ENCODE measurements at places on chromosomes 1 and 21.

DNA sequence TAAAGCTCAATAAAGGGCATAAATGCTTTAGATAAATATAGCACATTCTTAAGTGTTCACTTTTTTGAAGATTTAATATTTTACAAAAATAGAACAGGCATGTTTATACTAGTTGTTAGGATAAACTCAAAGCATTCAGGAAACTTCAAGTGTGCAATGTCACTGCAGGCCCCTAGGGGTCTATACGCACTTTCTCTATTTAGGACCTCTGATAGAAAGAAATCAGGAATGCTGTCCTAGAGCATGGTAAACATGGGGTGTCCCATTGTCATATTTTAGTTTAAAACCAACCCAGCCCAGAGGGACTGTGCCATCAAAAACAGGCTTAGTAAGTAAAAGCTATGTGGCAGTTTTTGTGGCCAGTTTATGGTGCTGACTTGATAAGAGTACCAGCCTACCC, 102.2 kb downstream of the BARHL2 start:
- no peak for DNase-seq

DNA sequence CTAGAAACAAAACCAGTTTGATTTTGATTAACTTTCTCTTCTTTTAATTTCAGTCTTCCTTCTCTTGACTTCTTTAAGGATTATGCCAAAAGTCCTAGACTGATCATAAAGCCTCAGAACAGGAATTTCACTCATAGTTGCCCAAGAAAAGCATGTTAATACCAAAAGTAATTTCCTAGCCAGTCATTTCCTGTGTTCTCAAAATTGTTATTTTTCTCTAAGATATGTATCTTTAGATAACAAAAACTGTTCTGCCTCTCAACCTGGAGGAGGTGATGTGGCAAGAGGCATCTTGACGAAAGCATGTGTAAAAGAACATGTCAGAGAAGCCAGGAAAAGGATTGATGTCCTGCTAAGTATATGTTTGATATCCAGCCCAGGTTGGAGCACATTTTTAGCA, 78.0 kb upstream of the IPO9 start:
- peak; percentile 76 for DNase-seq

DNA sequence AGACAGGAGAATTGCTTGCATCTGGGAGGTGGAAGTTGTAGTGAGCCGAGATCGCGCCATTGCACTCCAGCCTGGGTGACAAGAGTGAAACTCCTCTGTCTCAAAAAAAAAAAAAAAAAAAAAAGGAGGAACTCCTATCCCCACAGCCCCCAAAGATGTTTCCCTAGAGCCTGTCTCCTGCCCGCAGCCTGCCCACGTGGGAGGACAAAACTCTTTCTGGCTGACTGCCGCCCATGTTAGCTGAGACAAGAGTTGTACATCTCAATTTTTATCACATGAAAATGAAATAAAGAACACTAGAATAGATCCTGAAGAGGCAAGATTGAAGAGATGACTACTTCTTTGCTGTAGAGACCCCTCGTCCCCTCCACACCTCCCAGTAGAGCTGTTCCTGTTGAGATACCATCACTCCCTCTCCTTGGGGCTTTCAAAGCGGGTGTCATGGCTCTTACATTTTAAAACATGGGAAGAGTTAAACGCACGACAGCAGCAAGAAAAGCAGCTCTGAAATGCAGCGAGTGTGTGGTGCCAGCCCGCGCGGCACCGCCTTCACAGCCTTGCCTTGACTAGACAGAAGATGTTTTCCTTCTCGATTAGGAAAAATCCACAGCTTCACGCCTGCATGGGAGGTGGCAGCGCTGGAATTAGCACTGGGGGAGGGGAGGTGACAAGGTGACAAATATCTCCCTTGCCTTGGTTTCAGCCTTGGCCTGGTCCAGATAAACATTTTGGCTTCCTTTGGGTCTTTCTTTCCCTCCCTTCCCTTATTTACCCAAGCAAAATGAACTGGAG, 253.4 kb upstream of the CSF3R start:
- DNase-seq: no peak

GRCh38 chr1:93961906-93962305, 52.7 kb upstream of the GCLM start:
- DNase-seq: no peak

GRCh38 chr1:11227106-11228077, 35.0 kb downstream of the MTOR start:
- no peak for DNase-seq

DNA sequence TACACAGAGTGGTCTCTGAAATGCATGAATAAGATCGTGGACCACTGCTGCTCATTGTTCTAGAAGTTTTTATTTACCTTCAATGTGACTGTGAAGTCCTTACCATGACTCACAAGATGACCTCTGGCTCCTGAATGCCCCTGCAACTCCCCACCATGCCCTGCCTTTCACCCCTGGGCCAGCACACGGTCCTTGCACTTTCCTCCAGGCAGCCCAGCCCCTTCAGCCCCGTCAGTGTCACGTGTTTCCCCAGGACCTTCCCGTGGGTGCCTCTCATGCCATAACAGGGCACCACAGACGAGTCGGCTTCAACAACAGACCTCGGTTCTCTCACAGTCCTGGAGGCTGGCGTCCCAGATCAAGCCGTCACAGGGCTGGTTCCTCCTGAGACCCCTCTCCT, 62.1 kb downstream of the B3GALT5 start:
- no peak for DNase-seq

DNA sequence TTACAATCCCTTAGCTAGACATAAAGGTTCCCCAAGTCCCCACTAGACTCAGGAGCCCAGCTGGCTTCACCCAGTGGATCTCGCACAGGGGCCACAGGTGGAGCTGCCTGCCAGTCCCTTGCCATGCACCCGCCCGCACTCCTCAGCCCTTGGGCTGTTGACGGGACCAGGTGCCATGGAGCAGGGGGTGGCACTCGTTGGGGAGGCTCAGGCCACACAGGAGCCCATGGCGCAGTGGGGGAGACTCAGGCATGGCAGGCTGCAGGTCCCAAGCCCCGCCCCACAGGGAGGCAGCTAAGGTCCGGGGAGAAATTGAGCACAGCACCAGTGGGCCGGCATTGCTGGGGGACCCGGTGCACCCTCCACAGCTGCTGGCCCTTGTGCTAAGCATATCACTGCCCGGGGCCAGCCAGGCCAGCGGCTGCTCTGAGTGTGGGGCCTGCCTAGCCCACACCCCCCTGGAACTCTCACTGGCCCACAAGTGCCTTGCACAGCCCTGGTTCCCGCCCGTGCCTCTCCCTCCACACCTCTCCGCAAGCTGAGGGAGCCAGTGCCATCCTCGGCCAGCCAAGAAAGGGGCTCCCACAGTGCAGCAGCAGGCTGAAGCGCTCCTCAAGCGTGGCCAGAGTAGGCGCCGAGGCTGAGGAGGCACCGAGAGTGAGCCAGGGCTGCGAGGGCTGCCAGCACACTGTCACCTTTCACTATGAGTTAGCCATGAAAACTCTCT, 117.8 kb downstream of the LIPI start:
- DNase-seq: no peak

- no peak for DNase-seq
Observed at GRCh38 chr1:147549526-147549925, 8.2 kb downstream of the BCL9 start.

- no peak for DNase-seq
Observed at GRCh38 chr1:25037174-25038074, 107.3 kb upstream of the RUNX3 start.

DNA sequence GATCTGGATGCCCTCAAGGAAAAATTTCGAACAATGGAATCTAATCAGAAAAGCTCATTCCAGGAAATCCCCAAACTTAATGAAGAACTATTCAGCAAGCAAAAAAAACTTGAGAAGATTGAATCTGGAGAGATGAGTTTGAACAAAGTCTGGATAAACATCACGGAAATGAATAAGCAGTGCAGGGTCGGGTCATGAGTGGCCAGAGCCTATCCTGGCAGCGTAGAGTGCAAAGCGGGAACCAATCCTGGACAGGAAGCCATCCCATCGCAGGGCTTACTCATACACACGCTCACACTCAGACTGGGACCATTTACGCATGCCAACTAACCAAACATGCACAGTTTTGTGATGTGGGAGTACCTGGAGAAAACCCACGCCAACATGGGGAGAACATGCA, 43.1 kb downstream of the ZMYM1 start:
- no peak for DNase-seq

- no peak for DNase-seq
Observed at GRCh38 chr1:217089361-217090014, 366.3 kb upstream of the ESRRG start.

GRCh38 chr1:156929596-156930238, 9.3 kb downstream of the LRRC71 start:
- DNase-seq: no peak

DNA sequence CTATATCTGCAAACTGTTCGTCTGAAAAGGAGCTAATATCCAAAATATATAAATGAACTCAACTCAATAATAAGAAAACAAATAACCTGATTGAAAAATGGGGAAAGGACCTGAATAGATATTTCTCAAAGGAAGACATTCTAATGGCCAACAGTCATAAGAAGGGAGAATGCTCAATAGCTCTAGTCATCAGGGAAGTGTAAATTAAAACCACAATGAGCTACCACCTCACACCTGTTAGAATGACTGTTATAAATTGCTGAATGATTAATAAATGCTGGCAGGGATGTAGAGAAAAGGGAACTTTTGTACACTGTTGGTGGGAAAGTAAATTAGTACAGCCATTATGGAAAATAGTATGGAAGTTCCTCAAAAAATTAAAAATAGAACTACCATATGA, 21.2 kb upstream of the C1orf115 start:
- DNase-seq: no peak

DNA sequence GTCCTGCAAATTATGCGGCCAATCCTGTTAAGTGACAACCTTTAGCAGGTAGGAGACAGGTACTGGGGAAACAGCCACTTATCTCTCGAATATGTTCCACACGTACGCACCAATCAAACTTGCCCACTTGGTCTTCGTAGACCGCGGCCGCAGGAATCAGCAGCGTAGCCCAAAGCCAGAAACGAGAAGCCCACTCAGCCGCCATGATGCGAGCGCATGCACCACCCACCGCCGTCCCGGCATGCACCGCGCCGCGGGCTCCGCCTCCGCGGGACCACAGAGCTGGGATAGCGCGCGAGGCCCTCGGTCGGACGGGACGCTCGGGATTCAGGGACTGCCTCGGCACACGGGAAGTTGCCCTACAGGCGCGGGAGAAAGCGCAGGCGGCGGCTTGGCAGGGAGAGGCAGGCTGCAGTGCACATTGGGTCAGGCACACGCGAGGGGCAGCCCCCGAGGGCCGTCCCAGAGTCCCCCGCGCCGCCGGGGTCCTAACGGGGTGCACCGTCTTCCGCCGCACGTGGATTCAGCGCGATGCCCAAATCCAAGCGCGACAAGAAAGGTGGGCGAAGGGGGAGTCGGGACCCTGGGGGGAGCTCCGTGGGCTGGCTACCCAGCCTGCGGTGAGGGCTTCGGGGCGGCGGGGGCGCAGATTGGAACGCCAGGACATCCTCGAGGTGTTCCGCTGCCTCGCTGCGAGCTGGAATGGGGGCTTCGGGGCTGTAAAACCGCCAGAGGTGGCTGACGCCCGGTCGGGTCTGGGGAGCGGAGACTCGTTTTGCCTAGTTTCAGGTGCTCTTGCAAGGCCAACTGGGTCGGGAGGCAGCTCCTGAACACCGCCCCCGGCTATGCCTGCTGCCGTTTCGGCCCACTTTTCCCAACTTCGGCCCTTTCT, at the start of the genes EMC1 and MRTO4:
TSS of gene EMC1 (minus strand) at position 220 of the 892 bp plus-strand sequence. CDS start at position 205, 15 bp downstream.
TSS of gene MRTO4 (plus strand) at position 501 of the 892 bp plus-strand sequence. CDS start at position 532, 31 bp downstream.
- peak; percentile 80 for DNase-seq

GRCh38 chr1:36224537-36225282, 467 bp downstream of the THRAP3 start:
- peak; percentile 93 for DNase-seq

GRCh38 chr1:45407629-45408287, 67.5 kb upstream of the MUTYH start:
- DNase-seq: no peak

GRCh38 chr1:53182716-53183094, 13.9 kb upstream of the CPT2 start:
- no peak for DNase-seq

DNA sequence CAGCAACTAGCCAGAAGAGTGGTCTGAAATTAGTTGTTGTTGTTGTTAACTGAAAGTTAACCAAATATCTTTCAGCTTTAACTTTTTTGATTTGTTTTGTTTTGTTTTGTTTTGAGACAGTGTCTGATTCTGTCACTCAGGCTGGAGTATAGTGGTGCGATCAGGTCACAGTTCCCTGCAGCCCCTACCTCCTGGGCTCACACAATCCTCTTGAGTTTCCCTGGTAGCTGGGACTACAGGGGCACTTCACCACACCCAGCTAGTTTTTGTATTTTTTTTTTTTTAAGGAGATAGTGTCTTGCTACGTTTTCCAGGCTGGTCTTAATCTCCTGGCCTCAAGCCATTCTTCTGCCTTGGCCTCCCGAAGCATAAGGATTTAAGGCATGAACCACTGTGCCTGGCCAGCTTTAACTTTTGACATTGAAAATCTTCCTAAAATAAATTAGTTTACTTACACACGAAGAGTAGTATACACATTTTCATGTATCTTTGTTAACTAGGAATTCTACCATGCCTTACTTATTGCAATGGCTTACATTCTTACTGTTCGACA, 45.0 kb downstream of the GNG12 start:
- DNase-seq: no peak

Measured in HFFc6 (cell line).